Hippocampal formation (tissue), 2 donors: ENCODE measurements at places on chromosomes 6 and 20.

DNA sequence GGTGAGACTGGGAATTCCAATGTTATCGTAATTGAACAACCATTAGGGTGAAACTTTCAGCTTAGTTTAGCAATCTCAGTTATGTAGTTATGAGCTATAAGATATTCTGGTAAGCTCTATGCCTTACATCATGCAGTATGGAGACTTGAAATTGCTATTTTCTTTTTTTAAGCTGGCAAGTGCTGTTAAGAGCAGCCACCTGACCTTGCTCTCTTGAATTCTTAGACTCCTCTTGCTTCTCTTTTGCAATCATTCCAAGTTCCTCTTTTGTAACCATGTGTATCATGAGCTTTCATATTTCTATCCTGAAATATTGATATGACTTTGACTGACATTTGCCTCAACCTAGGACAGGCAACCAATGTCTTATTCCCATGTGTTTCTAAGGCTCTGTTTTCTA lies 446.3 kb upstream of the SLC35B3 start:
- no peak for DNase-seq

GRCh38 chr6:26339612-26340011 lies 25.4 kb upstream of the BTN3A2 start:
- no peak for DNase-seq

- DNase-seq = no peak
These were observed 28.1 kb downstream of the TOX2 start for GRCh38 chr20:43942667-43943285.

DNA sequence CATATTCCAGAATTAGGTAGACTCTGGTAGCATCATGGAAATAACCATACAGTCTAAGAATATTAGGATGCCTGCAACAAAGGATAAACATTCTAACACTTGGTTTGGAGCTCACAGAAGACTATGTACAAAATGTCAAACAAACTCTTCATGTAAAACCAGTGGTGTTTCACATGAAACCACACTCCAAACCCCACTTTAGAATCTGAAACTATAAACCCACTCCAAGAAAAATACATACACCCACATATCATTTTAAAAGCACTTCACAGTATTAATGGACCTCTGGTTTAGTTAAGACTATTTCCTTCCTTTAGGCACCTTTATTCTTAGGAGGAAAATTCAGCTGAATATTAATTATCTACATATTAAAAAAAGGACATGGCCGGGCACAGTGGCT lies 10.5 kb downstream of the AURKA start:
- no peak for DNase-seq

- DNase-seq = no peak
These were observed 582.3 kb upstream of the GJE1 start for GRCh38 chr6:141550471-141550870.

- no peak for DNase-seq
These were observed 69.3 kb downstream of the ABHD12 start for GRCh38 chr20:25321262-25321831.

DNA sequence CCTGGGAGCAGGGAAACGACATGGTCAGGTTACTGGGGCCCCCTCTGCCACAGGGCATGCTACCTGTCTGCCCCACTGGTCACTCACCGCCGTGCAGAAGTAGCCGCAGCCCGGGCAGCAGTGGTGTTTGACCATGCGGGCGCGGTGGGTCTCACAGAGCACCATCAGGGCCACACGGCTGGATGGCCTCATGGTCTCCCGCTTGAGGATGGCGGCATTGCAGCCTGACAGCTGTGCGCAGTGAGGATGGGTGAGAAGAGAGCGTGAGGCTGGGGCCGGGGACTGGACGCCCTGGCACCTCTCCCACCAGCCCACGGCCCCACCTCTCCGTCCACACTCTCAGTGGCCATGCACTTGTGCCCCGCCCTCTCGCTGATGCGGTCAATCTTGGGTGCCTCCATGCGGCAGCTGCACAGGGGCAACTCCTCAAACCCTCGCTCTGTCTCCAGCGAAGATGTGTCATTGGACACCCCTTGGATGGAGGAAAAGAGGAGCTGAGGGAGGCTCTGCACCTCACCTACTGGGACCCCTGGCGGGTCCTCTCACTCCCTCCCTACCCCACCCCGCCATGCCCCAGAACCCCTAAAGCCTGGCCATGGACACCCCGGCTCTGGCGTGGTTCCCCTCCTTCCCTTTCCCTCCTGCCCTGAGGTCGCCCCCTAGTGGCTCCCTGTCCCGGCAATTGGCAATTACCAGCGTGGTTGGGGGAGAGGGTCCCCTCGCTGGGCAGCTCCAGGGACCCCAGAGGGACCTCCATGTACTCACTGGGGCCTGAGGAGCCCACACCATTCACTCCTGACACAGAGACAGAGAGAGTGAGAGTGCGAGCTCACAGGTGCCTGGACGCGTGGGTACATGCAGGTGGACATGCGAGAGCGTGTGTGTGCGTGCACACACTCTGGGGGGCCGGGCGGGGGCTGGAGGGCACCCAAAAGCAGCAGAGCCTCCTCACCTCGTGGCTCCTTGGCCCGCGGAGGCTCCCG lies 8.9 kb downstream of the EHMT2 start:
- no peak for DNase-seq

GRCh38 chr6:46993846-46994245 lies 48.3 kb downstream of the ADGRF1 start:
- DNase-seq = no peak

- DNase-seq = no peak
These were observed 4.7 kb downstream of the SNRNP48 start for GRCh38 chr6:7594579-7595125.

DNA sequence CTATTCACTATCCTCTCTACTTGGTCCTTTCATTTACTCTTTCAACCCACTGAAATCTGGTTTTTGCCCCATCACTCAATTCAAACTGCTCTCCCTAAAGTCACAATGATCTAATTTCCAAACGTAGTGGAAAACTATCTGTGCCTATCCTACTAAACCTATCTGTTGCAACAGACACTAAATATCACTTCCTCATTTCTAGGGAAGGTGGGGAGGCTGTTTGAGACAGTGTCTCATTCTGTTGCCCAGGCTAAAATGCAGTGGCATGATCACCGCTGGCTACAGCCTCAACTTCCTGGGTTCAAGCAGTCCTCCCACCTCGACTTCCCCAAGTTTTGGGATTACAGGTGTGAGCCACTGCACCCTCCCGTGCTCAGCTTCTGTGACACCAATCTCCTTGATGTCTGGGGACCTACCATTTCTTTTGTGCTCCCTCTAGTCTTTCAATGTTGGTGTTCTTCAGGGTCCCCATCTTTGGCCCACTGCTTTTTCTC lies 8.8 kb downstream of the RANBP9 start:
- DNase-seq = no peak

DNA sequence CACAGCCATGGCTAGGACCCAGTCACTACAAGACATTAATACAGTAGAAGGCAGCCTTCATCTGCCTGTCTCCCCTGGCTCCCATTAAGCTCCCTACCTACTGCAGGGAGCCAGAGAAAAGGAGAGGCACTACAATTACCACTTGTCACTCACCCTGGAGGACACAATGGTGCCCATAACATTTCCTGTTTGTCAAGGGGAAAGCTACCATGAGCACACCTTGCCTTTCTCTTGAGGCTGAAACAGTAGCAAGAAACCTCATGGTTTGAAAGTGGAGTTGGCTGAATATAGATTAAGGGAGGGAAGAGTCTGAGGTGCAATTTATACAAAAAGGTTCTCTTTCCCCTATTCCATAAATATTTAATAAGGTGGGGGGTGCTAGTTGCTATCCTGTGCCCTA lies 27.9 kb downstream of the STK38 start:
- no peak for DNase-seq

GRCh38 chr20:36352843-36353553 lies 46.9 kb downstream of the DLGAP4 start:
- DNase-seq = no peak

DNA sequence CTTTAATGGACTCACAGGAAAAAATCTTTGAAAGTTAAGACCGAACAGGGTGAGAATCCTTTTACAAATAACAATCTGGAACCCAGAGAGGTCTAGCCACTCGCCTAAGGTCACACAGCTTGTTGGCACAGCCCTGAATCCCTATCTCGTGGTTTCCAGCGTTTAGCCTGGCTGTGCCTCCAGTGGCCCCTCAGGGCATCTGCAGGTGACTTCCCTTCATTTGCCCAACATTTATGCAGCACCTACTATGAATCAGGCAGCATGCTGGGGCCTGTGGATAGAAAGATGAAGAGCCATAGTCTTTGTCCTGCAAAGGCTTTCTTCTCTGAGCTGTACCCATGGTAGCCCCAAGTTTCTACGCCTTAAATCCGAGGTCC lies 2.6 kb upstream of the NR2E1 start:
- DNase-seq = no peak

DNA sequence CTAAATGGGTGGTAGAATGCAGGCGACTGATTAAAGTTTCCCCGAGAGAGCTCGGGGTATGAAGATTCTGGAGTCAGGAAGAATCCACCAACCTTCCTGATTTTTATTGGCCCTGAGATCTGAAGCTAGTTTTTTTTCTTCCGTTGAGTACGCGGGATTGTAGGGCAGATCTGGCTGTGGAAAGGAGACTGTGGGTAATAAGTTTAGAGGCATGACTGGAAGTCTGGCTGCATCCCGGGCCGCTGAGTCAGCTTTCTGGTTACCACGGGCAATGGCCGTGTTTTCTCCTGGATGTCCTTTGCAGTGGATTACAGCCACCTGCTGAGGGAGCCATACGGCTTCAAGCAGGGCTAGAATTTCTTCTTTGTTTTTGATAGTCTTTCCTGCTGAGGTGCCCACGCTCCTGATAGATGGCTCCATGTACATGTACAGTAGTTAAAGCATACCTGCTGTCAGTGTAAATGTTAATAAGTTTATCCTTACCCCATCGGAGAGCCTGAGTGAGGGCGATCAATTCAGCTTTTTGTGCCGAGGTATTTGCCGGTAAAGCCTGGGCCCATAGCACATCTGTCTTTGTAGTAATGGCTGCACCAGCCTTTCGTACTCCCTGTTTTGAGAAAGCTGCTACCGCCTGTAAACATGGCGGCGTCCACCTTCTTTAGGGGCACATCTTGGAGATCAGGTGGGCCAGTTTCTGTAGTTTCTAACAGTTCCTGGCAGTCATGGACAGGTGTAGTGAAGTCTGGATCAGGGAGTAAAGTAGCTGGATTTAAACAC lies 154.0 kb downstream of the TRIM27 start:
- DNase-seq = no peak

DNA sequence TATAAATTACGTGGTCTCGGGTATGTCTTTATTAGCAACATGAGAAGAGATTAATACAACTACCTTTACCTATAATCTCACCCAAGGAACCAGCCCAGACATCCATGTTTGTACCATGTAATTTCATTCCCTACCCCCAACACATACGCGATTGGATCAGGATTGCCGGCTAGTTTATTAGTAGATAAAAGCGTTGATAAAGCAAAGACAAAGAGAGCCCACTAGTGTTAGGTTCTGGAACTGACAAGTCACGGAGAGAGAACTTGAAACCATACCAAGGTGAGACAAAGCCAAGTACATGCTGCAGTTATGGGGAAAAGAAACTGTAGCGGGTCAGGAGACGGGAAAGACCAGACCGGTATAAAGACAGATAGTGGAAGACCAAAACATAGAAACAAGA lies 37.4 kb upstream of the FAM135A start:
- DNase-seq = no peak

DNA sequence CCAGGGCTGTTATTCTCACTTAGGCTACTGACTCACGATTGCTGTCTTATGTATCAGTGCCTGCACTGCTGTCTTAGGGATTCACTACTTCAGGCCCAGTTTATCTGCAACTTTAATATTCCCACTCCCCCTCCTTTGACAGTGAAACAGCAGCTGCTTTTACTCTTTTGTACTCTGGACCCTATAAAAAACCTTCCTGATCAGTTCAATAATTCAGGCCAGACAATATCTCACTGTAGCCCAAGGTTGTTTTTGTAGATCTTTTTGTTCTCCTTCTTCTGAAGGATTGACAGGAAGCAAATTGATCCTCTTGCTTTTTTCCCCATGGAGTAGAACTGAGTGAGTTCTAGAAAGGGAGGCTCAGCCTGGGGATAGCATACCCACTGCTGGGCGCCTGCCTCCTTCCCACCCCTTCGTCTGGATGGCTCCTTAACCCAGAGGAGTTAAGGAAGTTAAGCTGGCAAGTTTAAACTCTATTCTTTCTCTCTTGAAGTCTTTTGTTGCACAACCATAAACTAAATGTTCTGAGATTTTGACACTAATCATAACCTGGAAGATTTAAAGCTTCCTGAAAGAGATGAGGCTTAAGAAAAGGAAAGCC lies 22.0 kb upstream of the EYS start:
- no peak for DNase-seq

- DNase-seq = no peak
These were observed 3.2 kb upstream of the PPP1R3G start for GRCh38 chr6:5081955-5082354.

GRCh38 chr20:23629542-23630391 lies 8.0 kb downstream of the CST3 start:
- no peak for DNase-seq

DNA sequence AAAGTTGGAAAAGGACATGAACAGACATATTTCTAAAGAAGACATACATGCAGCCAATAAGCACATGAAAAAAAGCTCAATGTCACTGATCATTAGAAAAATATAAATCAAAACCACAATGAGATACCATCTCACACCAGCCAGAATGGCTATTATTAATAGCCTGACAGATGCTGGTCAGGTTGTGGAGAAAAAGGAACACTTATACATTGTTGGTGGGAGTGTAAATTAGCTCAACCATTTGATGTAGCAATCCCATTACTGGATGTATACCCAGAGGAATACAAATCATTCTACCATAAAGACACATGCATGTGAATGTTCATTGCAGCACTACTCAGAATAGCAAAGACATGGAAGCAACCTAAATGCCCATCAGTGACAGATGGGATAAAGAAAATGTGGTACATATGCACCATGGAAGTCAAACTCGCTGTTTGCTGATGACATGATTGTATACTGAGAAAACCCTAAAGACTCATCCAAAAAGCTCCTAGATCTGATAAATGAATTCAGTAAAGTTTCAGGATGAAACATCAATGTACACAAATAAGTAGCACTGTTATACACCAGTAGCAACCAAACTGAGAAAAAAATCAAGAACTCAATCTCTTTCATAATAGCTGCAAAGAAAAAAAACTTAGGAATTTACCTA lies 196.8 kb downstream of the ADGB start:
- no peak for DNase-seq

GRCh38 chr6:35368038-35368887 lies 25.9 kb downstream of the PPARD start:
- no peak for DNase-seq

- DNase-seq = no peak
These were observed 71.3 kb upstream of the TINAG start for GRCh38 chr6:54236984-54237383.

DNA sequence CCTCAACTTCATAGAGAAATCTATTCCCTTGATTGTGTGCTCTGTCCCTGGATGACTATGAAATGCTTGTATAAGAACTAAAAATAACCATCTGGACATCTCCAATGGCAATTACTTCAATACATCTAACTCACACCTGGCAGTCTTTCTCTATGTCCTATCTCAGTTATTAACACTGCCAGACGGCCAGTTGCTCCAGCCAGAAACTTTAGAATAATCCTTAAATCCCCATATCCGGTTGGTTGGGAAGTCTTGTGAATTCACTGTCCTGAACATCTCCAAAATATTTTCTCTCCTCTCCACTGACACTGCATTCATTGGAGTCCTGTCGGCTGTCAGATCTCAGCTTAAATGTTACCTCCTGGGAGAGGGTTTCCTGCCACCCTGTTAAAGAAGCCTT lies 12.2 kb upstream of the LAMA2 start:
- no peak for DNase-seq
